Stimulated activated CD4-positive, alpha-beta T cell treated with anti-CD3 and anti-CD28 coated beads, TNF-alpha, amount 100 ng/mL, for 24 hours (primary cell): ENCODE measurements at places on chromosomes 4 and X.

DNA sequence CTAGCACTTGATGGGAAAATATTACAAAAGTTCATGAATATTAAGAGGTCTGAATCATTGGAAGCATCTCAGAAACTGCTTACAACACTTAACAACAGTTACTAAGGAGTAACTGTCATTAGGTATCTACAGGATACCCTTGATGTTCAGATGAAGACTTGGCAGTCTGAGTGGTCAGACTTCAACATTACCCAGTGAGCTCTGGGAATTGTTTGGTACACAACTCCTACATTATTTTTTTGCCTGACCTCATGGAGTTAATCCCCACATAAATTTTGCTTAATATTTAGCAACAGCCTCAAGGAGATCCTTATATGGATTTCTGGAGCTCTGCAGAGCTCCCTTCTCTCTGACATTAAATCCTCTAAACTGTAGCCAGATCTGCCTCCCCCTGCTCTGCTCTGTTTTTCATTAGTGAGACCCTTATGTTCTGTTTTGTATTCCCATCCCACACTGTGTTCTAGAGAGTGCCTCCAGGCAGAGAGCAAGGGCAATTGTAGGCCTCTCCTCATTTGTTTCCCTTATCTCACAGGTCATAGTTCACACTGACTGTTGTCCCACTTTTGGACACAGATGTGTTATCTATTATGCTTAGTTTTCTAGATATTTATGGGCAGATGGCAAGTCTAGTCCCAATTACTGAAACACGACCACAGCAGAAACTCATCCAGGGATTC is 368.8 kb downstream of the GASK1B start:
- no peak for DNase-seq

DNA sequence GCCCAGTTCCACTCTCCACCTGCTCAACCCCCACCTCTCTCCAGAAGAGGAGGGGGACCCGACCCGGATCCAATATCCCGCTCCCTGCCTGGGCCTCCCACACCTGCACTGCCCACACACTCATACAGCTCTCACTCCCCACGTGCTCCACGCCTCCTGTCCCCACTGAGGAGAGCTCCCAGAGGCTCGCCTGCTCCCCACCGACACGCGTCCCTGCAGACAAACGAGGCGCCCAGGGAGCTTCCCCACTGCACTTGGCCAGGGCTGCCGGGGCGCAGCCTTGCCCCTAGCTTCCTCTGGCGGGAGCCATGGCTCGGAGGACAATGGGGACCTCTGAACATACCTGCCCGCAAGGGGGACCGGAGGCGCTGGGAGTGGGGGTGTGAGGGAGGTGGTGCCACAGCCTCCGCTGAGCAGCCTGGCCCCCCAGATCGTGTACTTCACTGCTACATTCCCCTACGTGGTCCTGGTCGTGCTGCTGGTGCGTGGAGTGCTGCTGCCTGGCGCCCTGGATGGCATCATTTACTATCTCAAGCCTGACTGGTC is 5.0 kb downstream of the SLC6A8 start:
- no peak for DNase-seq

DNA sequence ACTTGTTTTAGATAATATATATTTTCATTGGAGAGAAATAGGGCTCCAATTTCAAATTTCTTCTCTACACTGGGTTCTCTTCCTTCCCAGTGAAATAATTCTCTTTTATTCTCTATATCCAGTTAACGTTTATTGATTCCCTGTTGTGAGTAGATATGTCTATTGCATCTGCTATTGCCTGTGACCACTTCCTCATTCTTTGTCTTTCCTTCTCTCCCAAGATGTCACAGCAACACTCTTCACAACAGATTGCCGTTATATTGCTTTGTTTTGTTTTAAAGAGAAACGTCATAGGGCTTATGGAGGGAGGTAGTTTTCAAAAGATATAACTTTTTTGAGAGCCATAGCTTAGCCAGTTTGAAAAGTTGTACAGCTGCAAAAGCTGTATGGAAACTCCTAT is 343.8 kb downstream of the ARHGAP24 start:
- no peak for DNase-seq

DNA sequence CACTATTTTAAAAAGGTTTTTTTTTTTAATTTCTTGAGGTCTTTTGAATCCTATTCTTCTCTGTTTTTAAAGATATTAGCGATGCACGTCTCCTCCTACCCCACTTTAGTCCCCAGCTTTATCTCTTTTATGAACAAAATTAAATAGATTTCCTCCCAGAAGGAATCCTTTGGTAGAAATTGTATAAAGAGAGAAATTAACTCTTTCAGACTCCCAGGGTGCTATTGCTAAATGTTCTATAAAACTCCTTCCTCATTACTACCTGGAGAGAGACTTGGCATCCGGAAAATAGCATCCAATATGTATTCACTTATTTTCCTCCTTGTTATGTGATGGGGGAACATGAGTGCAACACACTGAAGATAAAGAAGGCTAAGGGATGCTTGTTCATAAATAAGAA is 16.5 kb upstream of the PACRGL start:
- DNase-seq, result no peak

- no peak for DNase-seq
These were observed 16.3 kb downstream of the PPP3CA start for GRCh38 chr4:101331017-101331416.

DNA sequence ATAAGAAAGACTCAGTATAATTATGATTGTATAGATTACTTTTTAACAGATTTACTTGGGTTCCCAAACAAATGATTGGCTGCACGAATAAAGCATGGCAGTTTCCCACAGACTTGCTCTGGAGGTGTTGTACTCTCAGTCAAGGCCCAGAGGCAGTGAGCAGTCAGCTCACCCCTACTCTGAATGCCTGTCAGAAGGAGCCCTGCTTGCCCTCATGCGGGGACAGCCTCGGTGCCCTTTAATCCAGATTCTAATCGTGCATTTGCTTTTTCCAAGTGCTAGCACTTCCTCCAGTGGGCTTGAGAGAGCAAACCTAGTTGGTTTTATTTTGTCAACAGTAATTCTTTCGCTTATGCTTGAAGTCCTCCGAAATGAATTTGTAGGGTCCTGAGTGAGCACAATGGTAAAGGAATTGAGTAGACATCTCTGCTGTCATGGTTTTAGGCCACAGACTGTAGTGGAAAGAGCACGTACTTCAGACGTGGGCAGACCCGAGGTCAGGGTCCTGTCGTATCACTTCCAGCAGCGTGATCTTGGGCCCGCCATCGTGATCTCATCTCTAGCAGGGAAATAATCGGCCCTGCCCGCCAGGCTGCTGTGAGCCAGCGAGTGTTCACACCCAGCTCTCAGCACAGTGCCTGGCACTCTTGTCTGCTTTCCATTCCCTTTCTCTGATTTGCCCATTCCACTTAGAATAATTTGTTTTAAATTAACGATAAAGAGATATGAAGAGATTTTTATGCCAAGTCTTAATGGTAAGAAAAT is 48.3 kb downstream of the GRK4 start:
- DNase-seq, result no peak
